ENCODE measurements at places on chromosomes 2 and 18.

- peak; percentile 95 for DNase-seq
Observed at GRCh38 chr2:202317080-202317857, 51.7 kb downstream of the NOP58 start.

GRCh38 chr2:201779901-201780673, 646 bp downstream of the ALS2 start:
- no peak for DNase-seq

GRCh38 chr2:12168791-12169388, 422.5 kb downstream of the LPIN1 start:
- peak; percentile 65 for DNase-seq

DNA sequence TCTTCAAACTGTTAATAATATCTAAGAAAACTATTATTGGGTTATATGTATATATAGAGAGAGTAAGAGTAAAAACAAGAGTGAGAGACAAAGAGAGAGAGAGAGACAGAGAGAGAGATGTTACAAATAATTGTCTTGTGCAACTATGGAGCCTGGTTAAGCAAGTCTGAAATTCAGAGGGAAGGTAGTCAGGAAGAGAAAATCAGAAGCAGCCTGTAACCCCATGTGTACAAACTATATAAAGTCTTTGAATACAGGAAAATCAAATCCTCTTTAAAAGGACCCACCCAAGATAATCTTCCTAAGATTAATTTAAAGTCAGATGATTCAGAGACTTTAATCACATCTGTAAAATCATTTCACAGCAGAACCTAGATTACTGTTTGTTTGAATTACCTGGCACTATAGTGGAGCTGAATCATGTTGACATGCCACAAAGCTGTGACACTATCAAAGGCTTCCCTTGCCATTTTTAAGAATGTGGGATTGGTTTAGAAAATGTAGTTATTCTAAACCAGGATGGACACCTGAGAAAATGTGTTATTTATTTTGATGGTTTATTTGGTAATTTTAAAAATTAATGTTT, 301.7 kb upstream of the FSIP2 start:
- DNase-seq: no peak

- no peak for DNase-seq
Observed at GRCh38 chr2:124520953-124521352, 495.9 kb downstream of the CNTNAP5 start.

GRCh38 chr18:59867337-59868104, 32.3 kb upstream of the PMAIP1 start:
- no peak for DNase-seq

DNA sequence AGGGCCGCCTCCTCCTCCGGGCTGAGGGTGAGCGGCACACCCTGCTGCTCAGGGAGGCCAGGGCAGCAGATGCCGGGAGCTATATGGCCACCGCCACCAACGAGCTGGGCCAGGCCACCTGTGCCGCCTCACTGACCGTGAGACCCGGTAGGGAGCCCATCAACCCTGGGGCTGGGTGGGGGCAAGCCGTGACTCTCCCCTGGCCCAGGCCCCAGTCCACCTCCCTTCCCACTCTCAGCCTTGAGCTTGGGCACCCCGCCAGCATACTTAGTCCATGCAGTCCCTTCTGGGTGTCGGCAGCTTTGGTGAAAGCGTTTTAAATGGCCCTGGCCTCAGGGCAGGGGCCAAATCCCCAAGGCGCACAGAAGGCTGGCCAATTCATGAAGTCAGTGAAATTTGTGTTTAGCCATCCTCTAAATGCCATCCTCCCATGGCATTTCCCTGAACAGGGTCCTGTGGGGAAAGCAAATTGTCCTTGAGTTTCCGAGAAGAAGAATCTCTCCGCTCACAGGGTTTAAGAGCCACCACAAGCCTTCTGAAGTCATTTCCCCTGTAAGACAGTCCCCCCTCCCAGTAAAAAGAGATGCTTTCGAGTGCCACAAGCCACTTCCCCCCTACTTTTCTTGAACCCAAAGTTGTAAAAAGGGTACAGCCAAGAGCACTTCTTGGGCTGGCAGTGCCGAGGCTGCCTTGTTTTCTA, 17.2 kb downstream of the SPEG start:
- no peak for DNase-seq

DNA sequence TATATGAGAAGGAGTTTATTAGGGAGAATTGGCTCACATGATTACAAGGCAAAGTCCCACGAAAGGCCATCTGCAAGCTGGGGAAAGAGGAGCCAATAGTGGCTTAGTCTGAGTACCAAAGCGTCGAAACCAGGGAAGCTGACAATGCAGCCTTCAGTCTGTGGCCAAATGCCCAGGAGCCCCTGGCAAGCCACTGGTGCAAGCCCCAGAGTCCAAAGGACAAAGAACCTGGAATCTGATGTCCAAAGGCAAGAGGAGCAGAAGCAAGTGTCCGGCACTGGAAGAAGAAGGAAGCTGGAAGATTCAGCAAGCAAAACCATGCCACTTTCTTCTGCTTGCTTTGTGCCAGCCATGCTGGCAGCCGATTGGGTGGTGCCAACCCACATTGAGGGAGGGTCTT, 74.3 kb upstream of the NPAS2 start:
- DNase-seq: no peak

DNA sequence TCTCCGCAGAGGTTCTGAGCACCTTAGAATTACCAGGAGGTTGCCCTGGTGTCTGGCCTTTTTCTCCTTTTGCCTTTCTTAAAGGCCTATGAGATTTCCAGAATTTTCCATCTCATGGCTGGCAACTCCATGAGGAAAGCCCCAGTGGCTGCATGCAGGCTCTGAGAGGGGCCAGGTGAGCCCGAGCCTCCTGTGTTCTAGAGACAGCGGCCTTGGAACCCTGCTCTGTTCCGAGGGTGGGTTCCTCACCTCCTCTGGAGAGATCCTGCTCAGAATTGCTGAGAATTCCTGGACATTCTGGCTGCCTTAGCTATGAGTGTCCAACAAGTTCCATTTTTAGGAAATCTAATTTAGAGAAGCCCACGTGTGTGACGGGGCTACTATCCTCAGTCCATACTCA, 35.7 kb upstream of the HPCAL1 start:
- no peak for DNase-seq

- DNase-seq: peak; percentile 81
Observed at GRCh38 chr2:83386549-83386948, 1072.5 kb downstream of the SUCLG1 start.

DNA sequence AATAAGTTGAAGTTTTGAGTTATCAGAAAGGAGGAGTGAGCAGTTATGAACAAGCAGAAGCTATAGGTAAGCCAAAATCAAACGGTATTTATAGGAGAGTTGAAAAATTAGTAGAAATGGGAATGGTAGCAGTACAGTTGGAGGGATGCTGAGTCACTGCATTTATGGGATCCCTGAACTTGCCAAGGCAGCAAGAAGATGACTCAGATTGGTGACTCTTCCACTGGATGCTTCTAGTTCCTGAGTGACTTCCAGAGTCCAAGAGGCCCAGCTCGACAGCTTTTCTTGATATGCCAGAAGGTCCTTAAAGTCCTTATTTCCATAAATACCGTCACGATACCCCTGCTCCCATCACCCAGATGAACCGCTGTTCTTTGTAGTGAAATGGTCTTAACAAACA, 31.1 kb upstream of the ACTR3 start:
- peak; percentile 81 for DNase-seq

GRCh38 chr2:136141510-136142149, 23.7 kb upstream of the CXCR4 start:
- no peak for DNase-seq

- no peak for DNase-seq
Observed at GRCh38 chr2:235639885-235640284, 146.0 kb downstream of the AGAP1 start.

- DNase-seq: no peak
Observed at GRCh38 chr2:240582781-240583180, 3.8 kb upstream of the CAPN10 start.

GRCh38 chr2:45396671-45397070, 214.4 kb downstream of the SRBD1 start:
- no peak for DNase-seq

- peak; percentile 58 for DNase-seq
Observed at GRCh38 chr2:73414696-73415095, 29.1 kb downstream of the ALMS1 start.

DNA sequence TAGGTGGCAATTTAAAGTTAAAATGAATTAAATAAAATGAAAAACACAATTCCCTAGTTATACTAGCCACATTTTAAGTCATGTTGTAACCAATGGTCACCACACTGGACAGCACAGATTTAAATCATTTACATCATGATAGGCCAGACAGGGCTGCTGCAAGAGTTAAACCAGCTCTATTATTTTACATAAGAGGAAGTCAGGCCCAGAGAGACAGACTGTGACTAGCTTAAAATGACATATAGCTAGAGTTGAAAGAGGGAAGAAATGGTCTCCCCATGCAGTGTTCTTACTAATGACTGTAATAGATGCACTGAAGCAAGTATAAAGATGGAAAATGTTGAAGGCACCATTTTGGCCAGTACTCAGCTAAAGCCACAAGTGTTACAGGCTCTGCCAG, 69.6 kb downstream of the SLC66A3 start:
- DNase-seq: no peak

- DNase-seq: peak; percentile 24
Observed at GRCh38 chr2:69384618-69385081, 2.4 kb downstream of the GFPT1 start.

GRCh38 chr2:85796341-85797262, 42.8 kb downstream of the ATOH8 start:
- no peak for DNase-seq

DNA sequence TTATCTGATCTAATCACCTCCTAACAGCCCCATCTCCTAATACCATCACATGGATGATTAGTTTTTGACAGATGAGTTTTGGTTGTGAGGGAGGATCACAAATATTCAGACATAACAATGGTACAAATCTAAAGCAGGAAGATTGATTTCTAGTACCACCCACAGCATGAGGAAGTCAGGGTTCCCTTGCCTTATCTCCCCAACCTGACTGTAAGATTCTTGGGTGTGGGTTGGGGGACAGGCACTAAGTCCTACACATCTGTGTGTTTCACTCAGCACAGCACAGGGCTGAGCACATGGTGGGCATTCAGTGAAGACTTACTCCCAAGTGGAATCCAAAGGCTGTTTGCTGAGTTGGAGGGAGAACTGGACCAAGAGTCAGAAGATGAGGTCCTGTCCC, 93.8 kb upstream of the CXCR4 start:
- no peak for DNase-seq

- DNase-seq: no peak
Observed at GRCh38 chr18:57744211-57744694, 58.9 kb downstream of the ATP8B1 start.

- DNase-seq: no peak
Observed at GRCh38 chr18:26511339-26512071, 36.8 kb downstream of the KCTD1 start.

DNA sequence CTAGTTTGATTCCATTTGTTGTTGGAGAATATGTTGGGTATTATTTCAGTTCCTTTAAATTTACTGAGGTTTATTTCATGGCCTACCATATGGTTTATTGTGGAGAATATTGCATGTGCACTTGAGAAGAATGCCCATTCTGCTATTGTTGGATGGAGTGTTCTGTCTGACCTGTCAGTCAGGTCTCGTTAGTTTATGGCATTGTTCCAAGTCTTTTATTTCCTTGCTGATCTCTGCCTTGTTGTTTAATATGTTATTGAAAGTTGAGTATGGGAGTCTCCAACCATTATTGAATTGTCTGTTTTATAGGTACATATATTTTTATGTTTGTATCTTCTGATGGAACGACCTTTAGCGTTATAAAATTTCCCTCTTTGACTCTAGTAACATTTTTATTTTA, 86.3 kb downstream of the PTPN4 start:
- DNase-seq: no peak

DNA sequence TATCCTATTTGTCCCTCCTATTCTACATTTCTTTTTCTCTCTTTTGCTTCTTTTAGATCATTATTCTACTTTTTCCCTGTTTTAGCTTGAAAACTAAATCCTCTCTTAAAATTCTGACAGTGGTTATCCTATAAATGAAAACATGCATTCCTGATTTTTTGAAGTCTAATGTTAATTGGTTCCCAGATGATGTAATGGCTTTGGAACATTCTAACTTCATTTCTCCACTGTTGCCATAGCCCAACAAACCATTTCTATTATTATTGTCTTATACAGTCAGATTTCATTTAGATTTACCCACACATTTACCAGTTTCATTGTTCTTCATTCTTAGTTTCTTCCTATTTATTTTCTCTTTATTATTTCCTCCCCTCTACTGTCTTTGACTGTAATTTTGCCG, 36.5 kb downstream of the SIGLEC15 start:
- DNase-seq: no peak

- no peak for DNase-seq
Observed at GRCh38 chr18:685438-685837, 27.0 kb downstream of the ENOSF1 start.

DNA sequence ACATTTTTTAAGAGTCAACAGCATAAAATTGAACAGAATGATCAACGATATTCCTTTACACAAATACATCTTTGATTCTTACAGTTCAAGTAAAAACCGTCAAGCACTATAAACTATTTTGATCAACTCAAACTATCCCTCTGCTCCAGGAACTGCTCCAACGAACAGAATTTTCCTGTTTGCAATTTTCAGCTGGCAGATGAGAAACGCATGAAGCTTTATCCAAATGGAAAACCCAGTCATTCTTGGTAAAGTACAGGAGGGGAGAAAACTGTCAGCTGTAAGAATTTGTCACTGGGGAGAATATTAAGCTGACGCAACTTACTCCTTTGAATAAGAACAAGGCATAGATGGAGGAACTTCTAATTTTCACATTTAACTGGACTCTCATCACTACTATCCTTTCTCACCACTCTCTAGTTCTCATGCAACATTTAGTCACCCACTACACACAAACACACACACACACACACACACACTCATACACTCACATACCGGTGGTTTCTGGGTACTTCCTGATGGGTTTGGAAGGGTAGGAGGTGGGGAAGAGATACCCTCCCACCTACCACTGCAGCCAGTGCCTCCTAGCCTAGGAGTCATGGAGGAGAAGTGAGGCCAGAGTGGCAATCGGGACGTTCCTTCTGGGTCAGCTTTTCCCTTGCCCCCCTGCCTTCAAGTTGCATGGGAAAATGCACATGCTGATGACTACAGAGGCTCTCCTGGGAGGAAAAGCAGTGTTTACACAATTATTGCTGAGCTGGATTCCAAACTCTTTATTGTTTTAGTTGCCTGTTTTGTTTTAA, 54.0 kb upstream of the SPATS2L start:
- DNase-seq: peak; percentile 83

DNA sequence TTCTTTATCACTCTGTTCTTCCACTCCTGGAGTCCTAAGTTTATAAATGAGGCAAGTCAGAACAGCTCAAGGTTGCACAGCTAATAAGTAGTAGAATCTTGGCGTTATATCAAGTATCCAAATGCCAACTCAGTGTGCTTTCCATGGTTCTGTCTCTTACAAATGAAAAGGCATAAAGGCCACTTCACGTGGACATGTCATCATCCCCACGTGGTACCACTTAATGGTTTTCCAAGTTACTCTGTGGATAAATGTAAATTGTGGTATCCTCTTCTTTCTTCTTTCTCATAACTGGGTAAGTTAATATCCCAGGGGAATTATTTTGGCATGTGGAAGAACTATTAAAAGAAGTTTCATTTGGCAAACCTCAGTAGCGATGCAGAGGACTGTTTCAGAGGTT, 131.5 kb upstream of the L3MBTL4 start:
- peak; percentile 23 for DNase-seq

GRCh38 chr18:9960258-9960904, 46.6 kb downstream of the VAPA start:
- DNase-seq: no peak

GRCh38 chr2:42025151-42025582, 22.7 kb upstream of the PKDCC start:
- DNase-seq: peak; percentile 78

GRCh38 chr18:54871231-54871630, 43.0 kb downstream of the RAB27B start:
- no peak for DNase-seq

- no peak for DNase-seq
Observed at GRCh38 chr18:59624369-59624765, 72.9 kb downstream of the CCBE1 start.

- DNase-seq: no peak
Observed at GRCh38 chr18:79217979-79218604, 148.9 kb downstream of the ATP9B start.

All from fibroblast of skin of right quadriceps (primary cell).